HuH-7 (cell line): ENCODE measurements at places on chromosomes 5 and 9.

- DNase-seq: no peak
Measured at GRCh38 chr5:30099634-30100033, 1093.9 kb upstream of the CDH6 start.

- DNase-seq: no peak
Measured at GRCh38 chr9:84343111-84343521, 2.6 kb upstream of the SLC28A3 start.

GRCh38 chr5:72093217-72093616 is 14.1 kb upstream of the MAP1B start:
- no peak for DNase-seq

DNA sequence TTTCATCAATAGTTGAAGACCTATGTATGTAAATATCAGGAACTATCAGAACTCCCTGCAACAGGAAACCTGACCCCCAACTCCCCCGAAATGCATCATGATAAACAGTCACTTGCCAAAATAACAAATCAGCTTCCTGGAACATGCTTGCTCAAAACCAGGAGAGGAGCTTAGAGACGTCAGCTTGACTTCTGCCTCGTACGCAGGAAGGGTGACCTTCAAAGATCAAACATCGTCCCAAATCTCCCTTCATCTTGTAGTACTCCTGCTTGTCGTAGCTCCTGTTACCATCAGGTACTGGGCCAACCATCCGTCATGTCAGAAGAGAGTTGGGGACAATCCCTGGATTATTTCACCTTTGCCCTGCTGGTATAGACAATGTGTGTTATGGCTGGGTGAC is 396.1 kb downstream of the GADD45G start:
- DNase-seq: no peak

- no peak for DNase-seq
Measured at GRCh38 chr9:133980864-133981588, 11.1 kb downstream of the VAV2 start.

DNA sequence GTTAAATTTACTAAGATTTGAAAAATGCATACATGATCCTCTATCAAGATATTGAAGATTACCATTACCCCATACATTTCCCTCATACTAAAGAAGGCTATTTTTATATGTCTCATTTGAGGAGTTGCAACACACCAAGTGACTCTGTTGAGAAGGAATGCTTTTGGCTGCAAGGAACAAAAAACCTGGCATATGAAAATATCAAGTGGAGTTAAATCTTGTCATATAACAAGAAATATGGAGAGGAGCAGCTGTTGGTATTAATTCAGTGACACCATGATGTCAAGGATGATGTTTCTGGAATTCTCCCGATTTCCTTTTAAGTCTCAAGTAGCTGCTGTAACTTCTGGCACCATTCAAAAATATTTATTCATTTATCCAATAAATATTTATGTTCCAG is 193.8 kb downstream of the CSNK1G3 start:
- DNase-seq: no peak

GRCh38 chr5:73394610-73395009 is 54.0 kb downstream of the FOXD1 start:
- no peak for DNase-seq

DNA sequence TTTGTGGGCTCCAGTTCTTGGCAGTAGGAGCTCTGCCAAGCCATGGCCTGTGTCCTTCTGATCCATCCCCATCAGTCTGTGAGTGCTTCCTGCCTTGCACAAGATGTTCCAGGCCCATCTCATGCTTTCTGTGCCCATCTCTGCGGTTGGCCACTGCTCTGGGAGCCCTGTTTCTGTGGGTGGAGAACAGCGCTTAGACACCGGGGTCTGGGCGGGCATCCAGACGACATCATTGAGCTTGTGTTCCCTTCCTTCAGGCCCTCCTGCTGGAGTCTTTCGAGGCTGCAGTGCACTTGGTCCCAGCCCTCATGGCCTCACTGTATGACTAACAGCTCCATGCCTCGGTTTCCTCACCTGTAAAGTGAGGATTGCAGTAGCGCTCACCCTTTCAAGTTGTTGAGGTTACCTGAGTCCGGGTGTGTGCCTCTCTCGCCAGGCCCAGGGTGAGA is 14.9 kb upstream of the CARD19 start:
- no peak for DNase-seq

- DNase-seq: no peak
Measured at GRCh38 chr9:106862110-106862820, 701 bp upstream of the ZNF462 start.

- DNase-seq: no peak
Measured at GRCh38 chr5:143796753-143797152, 15.2 kb upstream of the HMHB1 start.

- DNase-seq: no peak
Measured at GRCh38 chr5:97075649-97076048, 66.8 kb downstream of the LIX1 start.

GRCh38 chr5:79850316-79850822 is 140.7 kb downstream of the MTX3 start:
- DNase-seq: no peak

DNA sequence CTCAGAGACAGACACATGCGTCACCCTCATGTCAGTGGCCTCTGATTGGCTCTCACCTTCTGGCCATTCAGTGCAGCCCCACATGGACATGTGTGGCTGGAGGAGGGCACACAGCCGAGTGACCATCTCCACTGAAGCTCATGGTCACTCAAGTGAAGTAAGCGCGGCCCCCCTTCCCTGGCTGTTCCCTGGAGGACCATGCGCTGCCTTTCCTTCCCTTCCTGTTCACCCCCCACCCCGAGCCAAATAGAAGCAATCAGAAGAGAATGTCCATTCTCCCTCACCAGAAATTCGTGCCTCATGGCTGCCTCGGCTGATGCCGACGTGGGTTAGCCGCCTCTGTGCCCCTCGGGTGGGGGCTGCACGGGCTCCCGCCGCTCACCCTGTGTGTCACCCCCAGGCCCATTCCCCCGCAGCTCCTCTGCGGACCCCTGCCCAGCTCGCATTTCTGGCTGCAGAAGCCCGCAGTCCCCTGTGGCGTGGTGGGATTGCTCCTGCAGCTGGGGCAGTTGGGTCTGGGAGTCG is 12.5 kb upstream of the COL5A1 start:
- no peak for DNase-seq

DNA sequence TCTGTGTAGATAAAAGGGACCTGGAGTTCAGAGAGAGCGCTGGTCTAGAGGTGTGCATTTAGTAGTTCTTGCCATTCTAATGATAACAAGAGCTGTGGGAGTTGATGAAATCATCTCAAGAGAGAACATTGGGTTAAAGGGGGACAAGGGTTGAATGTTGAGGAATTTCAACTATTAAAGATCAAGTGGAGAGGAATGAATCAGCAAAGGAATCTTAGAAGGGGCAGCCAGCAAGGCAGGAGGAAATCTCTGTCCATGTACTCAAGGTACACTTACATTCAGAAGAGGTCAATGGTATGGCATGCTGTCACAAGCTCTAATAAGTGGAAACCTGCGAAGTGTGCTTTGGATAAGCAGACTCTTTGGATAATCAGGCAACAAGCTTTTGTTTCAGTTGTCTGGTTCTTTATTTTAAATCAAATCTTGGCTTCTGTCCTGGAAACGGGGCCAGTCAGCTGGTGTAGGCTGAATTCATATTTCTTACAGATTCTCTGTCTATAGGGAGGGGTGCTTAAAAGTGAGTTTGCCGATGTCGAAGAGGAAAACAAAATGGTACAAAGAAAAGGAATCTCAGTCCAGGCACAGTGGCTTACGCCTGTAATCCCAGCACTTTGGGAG is 320.5 kb upstream of the CD180 start:
- DNase-seq: no peak
